Stimulated activated CD4-positive, alpha-beta T cell treated with anti-CD3 and anti-CD28 coated beads, Interleukin-1b, Interleukin-23, amount 100 ng/mL, for 4 hours (primary cell): ENCODE measurements at places on chromosomes 12 and 14.

GRCh38 chr12:54371328-54372112 is 7.2 kb upstream of the GPR84 start:
- no peak for DNase-seq

DNA sequence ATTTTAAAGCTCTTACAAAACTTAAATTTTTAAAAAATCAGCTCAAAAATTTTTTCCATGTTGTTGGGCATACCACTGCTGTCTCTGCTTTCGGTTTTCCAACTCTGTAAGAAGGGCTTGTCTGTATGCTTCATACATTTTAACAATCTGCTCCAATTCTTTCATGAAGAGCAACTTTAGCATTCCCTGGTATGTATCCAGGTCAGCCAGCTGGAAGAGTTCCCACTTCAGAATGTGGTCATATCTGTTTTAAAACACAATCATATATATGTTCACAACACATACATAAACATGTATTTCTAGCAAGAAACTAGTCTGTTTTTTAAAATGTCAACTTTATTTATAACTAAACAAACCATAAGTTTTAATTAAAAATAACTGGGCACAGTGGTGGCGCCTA is 33.0 kb downstream of the SAV1 start:
- no peak for DNase-seq

- DNase-seq = no peak
Measured at GRCh38 chr14:103802356-103802755, 45.0 kb downstream of the PPP1R13B start.

DNA sequence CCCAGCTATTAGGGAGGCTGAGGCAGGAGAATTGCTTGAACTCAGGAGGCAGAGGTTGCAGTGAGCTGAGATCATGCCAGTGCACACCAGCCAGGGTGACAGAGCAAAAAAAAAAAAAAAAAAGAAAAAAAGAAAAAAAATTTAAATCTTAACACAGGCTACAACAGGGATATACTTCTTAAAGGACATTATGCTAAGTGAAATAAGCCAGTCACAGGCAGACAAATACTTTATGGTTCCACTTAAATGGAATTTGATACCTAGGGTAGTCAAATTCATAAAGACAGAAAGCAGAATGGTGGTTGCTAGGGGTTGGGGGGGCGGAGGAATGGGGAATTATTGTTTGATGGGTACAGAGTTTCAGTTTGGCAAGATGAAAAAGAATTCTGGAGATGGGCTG is 14.8 kb upstream of the PPTC7 start:
- no peak for DNase-seq

- DNase-seq = no peak
Measured at GRCh38 chr14:91729756-91730155, 2.1 kb downstream of the CATSPERB start.

- no peak for DNase-seq
Measured at GRCh38 chr14:30271811-30272323, 287.1 kb upstream of the G2E3 start.

- no peak for DNase-seq
Measured at GRCh38 chr12:105769486-105769885, 369.3 kb downstream of the NUAK1 start.

- DNase-seq = no peak
Measured at GRCh38 chr14:71408362-71409030, 501.2 kb downstream of the PCNX1 start.

GRCh38 chr14:71190770-71191374 is 283.6 kb downstream of the PCNX1 start:
- DNase-seq = no peak

- no peak for DNase-seq
Measured at GRCh38 chr14:103065861-103066260, 8.5 kb upstream of the CDC42BPB start.

GRCh38 chr14:68806526-68807147 is 13.8 kb upstream of the ZFP36L1 start:
- DNase-seq = no peak

GRCh38 chr12:59874781-59875180 is 279.0 kb downstream of the SLC16A7 start:
- DNase-seq = no peak

GRCh38 chr14:60862283-60862682 is 118.6 kb downstream of the TRMT5 start:
- DNase-seq = no peak

GRCh38 chr12:13275241-13276085 is 78.9 kb downstream of the EMP1 start:
- DNase-seq = no peak

DNA sequence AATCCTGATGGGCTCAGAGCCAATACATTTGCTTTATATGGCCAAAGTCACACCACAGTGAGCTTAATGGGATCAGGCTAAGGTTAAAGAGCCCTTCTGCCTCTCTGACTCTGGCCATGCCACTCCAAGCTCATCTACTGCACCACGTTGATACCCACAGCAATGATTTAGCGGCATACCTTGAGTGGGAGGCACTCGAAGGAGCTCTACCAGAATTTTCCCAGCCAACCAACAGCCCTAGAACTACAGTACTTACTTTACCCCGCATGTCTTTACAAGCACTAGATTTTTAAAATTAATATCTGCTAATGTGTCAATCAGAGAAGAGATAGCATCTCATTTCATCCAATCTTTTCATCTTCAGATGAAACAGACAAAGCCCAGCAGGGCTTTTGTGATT is 300.5 kb downstream of the GRIN2B start:
- DNase-seq = no peak

DNA sequence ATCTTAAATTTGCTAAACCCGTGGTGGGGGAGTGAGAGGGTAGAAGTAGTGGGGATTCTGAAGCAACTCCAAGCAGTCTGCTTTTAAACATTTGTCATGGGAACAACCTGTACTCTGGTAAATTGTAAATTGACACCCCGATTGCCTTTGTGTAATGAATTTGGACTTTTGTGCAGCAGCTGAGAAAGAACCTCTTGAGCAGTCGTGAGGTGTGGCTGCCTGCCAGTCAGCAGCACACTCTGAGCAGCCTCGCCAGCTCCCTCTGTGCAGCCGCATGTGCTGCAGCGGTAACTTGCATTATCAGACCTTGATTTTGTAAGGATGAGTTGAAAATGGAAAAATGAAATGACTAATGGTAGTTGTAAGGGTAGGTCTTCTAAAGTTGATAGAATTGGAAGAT is 74.3 kb downstream of the SUSD6 start:
- DNase-seq = no peak

GRCh38 chr14:67056684-67057083 is 132.6 kb upstream of the GARIN2 start:
- no peak for DNase-seq

- no peak for DNase-seq
Measured at GRCh38 chr14:24309538-24310264, at the start of gene LTB4R2. Gene LTB4R2 (plus strand): TSS chr14:24310140. CDS start chr14:24310665, 525 bp downstream.

DNA sequence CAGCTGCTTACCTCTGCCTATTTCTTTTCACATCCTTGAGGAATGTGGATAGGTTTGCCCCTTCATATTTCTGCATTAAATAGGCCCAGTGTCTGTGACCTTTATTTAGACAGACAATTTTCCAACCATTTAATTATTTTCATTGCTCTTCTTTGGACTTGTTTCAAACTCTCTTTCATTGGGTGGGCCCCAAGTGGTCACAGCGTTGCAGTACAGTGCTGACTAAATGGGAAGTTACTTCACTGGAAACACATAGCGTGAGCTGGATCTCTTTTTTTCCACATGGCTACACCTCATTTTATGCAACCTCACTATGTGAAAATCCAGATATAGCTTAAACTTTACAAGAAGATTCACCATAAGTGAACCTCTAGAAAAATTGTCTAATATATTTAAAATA is 438.9 kb downstream of the ADAMTS20 start:
- DNase-seq = no peak

DNA sequence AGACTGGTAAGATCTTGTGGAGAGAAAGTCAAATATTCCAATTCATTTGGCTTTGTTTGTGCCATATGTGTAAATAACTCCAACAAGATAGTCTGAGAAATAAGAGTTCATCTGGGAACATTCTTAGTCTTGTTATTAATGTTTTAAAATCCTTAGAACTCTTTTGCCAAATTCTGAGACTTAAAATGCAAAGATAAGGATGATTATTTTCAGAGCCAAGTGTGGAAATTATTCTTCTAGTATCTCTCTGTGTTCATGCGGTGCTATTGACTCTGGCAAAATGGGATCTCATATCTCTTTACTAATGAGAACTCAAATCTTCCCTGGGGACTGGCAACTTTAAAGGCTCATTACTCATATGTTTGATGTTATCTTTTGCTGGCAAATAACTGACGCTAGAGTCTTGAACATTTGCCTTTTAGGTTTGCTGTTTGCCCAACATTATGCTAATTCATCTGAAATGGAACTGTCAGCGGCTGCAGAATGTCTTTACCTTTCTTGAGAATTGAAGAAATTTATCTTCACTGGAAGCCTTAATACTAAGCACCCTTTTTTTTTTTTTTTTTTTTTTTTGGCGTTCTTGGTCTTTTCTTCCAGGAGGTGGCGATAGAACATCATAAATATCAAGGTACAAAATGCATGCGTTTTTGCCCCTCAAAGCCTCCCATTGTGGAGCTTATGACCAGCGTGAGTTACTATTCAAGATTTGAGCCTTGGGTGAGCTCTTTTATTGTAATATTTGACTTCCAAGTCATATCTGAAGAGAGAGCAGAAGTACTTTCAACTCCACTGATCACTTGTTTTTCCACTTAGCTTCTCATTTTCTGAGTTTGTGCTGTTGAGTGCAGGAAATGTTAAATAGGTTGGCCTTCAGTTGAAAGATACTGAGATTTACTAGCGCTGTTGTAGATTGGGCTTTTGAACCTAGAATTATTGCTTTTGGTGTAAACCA is 86.5 kb downstream of the CAND1 start:
- peak; percentile 1 for DNase-seq

GRCh38 chr12:7404275-7404674 is 39.7 kb downstream of the CD163L1 start:
- no peak for DNase-seq

DNA sequence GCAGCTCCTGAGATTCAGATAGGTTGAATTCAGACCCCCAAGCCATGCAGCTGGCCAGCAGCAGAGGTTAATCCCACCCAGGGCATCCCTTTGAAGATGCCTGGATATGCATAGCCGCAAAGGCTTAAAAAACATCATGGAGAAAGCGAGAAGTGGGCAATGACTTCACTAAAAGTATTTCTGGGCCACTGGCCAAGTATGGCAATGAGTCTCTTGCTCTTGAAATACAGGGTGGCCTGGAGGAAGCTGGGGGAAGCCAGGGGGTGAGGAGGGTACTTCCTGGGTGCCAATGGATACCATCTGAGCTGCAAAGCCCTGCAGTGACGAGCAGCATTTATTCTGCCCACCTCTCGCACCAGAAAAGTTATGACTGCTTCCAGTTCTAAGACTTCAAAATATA is 539.3 kb upstream of the TBX3 start:
- no peak for DNase-seq

- no peak for DNase-seq
Measured at GRCh38 chr14:103386713-103387329, 1.6 kb downstream of the MARK3 start.

DNA sequence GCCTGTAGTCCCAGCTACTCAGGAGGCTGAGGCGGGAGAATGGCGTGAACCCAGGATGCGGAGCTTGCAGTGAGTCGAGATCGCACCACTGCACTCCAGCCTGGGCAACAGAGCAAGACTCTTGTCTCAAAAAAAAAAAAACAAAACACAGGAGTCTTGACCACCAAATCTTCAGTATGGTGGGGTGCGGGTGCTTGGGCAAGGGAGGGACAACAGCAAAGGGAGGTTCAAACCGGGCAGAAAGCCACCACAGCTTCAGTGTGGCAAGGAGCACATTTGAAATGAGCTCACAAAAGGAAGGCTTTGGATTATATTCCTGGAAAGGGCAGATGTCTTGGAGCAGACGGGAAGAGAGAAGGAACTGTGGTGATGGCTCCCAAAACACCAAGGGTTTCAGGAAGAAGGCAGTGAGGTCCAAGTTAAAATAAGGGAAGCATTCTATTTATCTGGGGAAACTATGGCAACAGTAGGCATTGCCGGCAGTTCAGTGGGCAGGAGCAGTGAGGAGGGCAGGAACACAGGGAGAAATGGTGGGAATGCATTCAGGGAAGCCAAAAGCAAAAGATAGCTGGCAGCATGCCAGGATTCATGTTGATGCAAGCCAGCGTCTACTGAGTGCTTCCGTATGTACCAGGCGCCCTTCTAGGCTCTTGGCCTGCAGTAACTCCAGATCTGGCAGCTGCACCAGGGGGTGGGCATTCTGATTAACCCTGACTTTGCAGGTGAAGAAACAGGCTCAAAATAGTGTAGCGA is 51.0 kb upstream of the SRSF5 start:
- DNase-seq = no peak

- no peak for DNase-seq
Measured at GRCh38 chr12:6321905-6322304, 11.4 kb downstream of the PLEKHG6 start.

GRCh38 chr14:93891756-93892504 is 35.2 kb upstream of the FAM181A start:
- DNase-seq = no peak

GRCh38 chr12:82810568-82810967 is 123.9 kb downstream of the TMTC2 start:
- no peak for DNase-seq

- no peak for DNase-seq
Measured at GRCh38 chr12:4589941-4590340, 27.9 kb downstream of the DYRK4 start.

- no peak for DNase-seq
Measured at GRCh38 chr14:22555384-22556011, 33.5 kb downstream of the DAD1 start.

- no peak for DNase-seq
Measured at GRCh38 chr14:24398293-24398652, 530 bp upstream of the NYNRIN start.

DNA sequence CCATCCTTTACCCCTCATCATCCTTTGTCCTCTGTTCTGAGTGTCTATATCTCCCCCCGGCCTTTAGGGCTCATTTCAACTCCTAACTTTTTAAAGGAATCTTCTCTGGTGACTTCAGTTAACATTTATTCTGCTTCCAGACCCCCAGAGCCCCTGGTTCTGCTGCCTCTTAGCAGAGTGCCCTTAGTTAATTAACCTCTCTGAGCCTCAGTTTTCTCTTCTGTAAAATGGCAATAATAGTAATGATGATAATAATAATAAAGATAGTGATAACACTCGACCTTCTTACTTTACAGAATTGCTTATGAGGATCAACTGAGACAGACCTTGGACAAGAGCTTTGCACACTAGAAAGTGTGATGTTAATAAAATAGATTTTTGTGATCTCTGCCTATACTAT is 6.4 kb upstream of the C12orf43 start:
- DNase-seq = no peak

- peak; percentile 13 for DNase-seq
Measured at GRCh38 chr14:35044939-35045797, 904 bp upstream of the FAM177A1 start.

DNA sequence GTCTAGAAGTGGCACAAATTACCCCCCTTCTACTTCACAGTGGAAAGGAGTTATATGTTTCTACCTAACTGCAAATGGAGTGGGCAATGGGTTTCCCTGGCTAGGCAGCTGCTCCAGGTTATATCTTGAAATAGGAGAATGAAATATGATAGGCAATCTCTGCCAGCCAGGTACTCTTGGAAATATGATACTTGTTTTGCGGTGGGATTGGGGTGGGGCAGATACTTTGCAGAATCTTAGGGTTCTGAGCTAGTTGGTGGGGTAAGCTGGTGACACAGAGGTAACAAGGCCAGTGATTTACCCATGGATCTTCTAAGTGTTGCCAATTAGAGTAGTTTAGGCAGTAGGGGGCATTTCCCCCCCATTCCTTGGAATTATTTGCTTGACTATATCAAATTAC is 140.1 kb downstream of the ATP23 start:
- no peak for DNase-seq

- no peak for DNase-seq
Measured at GRCh38 chr12:125677829-125678228, 612.6 kb downstream of the AACS start.
